ENCODE measurements at places on chromosomes 6 and 20.

GRCh38 chr20:10655720-10656669 lies 17.8 kb downstream of the JAG1 start:
- peak; percentile 88 for DNase-seq

DNA sequence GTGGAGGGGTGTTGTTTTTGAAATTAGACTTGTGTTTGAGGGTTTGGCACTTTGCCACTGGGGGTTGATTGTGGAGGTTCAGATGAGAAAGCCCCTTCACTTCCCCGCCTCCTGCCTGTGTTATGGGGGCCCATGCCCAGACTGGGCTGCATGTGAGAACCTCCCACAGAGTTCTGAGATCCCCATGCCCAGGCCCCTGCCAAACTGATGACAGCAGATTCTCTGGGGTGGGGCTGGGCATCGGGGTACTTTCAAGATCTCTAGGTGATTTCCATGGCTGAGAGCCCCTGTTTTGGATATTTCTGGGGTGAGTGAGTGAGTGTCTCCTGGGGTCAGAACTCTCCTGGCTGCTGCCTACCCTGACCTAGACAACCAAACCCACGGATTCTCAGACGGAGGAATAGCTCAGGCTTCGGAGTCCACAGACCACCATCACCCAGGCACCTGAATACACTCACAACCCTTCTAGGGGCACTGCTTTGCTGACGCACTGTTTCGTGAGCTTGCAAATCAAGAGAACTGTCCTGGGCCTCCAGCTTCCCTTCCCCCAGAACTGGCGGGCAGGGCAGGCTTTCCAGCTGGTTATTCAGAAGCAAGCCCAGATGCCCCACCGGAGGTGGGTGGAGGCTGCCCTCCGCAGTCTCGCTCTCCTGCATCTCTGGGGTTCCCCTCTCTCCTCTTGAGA lies 6.3 kb downstream of the BCAS1 start:
- DNase-seq: no peak

- DNase-seq: peak; percentile 63
Measured at GRCh38 chr6:4296552-4296951, 161.2 kb upstream of the ECI2 start.

DNA sequence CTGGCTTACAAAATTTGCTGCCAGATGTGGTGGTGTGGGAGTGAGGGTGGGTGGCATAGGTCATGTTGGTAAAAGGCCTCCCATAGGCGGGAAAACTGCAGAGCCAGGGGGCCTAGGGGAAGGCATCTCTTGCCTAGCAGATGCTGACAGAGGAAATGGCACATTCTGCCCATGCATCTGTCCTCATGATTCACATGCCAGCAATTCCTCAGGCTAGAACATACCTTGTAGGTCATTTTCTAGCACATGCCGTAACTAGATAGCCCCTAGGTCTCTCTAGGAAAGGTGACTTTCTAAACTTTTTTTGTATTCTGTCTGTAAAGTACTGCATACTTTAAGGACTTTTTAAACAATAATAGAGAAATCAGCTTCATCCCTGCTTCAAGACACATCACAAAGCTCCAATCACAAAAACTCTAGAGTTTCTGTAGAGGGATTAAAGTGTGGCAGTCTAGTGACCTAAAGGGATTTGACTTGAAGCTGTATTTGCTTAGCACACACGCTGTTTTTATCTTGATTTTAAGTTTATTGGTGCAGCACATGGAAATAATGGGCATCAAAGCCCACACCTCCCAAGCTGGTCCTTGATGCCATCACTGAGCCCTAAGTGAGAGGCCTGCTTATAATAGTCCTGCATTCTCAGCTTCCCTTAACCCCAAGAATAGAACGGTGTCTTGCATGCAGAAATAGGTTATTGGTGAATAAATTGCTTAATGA lies 55.2 kb downstream of the ANKEF1 start:
- DNase-seq: no peak

DNA sequence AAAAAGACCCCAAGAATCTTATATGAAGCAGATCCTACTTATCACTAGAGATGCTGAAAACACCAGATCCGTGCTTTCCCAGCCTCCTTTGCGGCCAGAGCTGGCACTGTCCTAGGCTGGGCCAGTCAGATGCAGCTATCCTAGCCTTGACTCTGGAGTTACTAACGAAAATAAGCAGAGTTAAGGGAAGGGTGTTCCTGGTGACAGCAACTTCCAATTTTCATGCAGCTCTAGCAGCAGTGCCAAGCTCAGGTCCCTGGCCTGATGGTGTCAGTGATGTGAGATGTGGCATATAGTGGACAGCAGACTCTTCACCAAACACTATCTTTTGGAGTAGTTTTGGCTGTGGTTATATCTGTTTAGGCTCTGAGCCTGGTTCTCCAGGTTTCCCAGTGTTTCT lies 25.6 kb upstream of the ABCC10 start:
- DNase-seq: no peak

GRCh38 chr20:16501301-16501700 lies 71.9 kb downstream of the KIF16B start:
- DNase-seq: no peak

- peak; percentile 49 for DNase-seq
Measured at GRCh38 chr6:170125456-170126300, 165.2 kb downstream of the DLL1 start.

DNA sequence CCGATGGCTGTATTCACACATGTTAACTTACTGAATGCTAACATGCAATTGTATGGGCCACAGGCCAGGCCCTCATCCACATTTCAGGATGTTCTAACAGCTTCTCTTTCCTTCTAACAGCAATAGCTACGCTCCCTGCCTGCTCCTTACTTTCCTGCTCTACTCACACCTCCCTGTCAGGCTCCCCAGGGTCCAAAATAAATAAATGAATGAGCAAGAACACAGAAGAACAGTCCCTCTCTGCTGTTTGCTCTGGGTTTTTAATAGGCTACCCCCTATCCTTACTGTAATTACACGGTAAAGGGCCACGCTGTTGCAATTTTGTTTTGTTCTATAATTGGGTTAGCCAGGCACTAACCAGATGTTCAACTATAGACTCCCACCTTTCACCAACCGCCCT lies 135.6 kb downstream of the GMDS start:
- no peak for DNase-seq
